RWPE2 (cell line): ENCODE measurements at places on chromosomes 11 and 22.

DNA sequence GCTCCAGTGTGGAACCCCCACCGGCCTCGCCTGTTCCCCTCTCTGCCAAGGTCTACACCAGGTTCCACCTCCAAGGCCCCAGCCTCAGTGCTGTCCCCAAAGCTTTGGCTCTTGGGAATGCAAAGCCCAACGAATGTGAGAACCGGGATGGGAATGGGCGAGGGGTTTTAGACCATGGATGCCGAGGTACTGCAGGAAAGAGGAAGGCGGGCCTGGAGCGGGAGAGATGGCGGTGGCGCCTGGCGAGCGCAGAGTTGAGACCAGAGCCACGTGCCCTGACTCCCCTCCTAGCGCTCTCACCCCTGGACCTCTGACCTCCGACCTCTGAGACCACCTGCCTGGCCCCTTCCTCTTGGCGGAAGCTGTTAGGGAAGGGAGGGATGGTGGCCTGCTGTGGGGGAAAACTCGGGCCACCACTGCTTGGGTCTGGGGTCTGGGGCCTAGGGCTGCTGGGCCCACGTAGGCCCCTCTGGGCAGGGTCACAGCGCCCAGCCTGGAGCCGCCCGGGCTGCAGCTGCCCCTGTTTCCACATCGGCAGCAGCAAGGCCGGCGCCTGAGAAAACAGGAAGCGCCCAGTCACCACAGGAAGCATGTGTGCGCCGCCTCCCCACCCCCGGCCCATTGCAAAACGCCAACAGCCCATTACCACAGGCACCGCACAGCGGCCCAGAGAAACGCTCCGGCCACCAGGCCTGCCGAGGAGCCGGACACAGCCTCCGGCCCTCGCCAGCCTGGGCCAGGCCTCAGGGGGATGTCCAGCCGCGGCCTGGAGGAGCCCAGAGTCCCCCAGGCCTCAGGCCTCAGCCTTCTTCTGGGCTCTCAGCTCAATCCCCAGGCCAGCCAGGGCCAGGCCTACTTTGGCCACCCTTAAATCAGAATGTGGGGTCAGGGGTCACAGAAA is 13.8 kb upstream of the SLC39A13 start:
- no peak for DNase-seq

DNA sequence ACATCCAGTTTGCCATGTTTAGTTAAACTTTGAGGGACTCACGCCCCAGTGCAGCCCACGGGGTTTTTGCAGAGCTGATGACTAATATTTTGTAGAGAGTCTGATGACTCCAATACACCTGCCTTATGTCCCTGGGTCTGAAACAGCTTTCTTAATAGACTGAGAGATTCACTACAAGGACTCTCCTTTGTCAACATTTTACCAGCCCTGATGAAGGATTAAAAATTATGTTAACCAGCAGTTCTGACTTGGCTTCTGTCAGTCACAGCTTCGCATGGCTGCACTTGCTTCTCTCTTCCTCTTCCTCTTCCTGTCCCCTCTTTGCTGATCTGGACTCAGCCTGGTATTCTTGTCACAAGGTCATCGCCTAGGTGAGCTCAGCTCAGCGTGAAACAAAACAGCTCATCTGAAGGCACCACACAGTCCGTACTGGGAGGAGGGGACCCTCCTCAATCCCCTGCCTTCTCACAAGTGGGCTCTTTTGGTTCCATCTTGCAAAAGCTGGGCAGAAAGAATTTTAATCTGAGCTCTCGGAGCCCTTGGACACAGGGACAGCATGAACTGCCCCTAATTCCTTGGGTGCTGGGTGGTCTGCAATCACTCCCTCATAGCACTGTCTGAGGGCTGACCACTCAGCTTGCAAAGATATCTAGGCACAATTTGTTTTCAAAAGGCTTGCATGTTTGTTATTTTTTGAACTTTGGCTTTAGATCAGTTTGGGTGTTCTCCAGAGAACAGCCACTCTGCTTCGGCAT is 38.1 kb upstream of the POU2AF1 start:
- no peak for DNase-seq

GRCh38 chr11:28903716-28904115 is 795.5 kb downstream of the METTL15 start:
- DNase-seq: no peak

GRCh38 chr11:30585892-30586250 is 282 bp downstream of the MPPED2 start:
- DNase-seq: no peak

GRCh38 chr11:34595391-34595790 is 25.5 kb upstream of the EHF start:
- no peak for DNase-seq

DNA sequence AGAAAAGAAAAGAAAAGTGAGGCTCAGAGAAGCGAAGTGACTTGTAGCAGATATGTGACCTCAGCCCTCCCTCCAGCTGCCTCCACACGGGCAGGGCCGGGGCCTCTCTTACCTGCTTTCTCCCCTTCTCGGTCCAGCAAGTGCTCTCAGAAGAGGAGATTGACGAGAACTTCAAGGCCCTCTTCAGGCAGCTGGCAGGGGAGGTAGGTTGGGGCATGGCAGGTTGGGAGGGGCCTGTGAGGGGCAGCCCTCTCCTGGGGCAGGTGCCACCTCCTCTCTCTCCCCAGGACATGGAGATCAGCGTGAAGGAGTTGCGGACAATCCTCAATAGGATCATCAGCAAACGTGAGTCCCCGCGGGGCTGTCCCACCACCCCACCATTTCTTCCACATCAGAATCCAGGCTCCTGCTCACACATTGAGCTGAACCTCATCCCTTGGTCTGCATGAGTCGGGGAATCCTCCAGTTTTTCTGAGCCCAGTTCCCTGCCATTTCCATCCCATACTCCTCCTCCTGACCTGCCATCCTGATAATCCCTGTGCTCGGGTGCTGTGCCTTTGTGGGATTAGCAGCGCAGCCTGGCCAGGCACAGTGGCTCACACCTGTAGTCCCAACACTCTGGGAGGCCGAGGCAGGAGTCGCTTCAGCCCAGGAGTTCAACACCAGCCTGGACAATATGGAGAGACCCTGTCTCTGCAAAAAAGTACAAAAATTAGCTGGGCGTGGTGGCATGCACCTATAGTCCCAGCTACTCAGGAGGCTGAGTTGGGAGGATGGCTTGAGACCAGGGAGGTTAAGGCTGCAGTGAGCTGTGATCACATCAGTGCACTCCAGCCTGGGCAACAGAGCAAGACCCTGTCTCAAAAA is 26.4 kb downstream of the CAPN1 start:
- DNase-seq: no peak

- no peak for DNase-seq
Measured at GRCh38 chr11:68038718-68039525, at the start of gene TCIRG1. TSS of gene TCIRG1 (plus strand) at chr11:68039025. CDS start at chr11:68041272, 2,247 bp downstream.

- DNase-seq: no peak
Measured at GRCh38 chr11:79087961-79088318, 352.9 kb downstream of the TENM4 start.

DNA sequence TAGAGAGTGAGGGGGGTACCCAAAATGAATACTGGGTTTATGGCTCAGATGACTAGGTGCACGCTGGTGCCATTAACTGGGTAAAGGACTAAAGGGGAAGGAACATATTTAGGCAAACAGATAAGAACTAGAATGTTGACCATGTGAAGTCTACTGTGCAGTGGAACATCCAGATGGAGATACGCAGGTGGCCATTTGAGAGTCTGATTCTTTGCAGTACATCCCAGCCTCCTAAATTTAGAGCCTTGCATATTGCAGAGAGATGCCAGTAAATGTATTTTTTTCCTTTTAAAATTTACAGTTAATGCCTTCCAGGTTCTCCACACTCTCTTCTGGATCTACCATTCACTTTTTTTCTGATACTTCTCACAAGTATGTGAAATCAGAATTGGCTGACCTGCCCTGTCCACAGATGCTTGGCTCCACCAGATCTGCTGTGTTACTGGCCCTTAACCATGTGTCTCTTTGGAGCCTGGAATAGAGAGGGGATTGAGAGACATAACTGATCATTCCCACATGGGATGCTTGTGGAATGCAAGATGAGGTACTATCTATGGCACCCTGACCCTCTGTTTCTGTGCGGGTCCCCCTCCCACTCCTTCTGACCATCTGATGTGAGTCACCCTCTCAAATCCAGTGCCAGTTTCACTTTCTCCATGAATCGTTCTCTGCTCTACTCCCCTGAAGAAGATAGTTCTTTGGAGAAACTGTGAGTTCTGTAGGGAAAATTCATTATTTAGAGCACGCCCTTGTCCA is 77.0 kb upstream of the NCAM1 start:
- DNase-seq: no peak

DNA sequence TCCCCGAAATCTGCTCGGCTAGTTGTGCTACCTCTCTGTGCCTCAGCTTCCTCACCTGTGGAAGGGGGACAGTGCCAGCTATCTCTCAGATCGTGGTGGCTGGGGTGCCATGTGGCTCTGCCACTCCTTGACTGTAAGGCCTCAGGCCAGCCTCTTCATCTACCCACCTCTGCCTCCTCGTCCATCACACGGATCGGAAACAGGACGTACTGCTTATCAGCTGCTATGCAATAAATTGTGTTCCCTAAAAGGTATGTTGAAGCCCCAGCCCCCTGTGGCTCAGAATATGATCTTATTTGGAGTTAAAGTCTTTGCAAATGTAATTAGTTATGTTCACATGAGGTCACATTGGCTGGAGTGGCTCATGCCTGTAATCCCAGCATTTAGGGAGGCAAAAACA is 7.8 kb downstream of the PPM1F start:
- no peak for DNase-seq

GRCh38 chr22:48456449-48456848 is 1371.2 kb downstream of the BRD1 start:
- DNase-seq: no peak

- no peak for DNase-seq
Measured at GRCh38 chr11:83921447-83922192, 635.5 kb upstream of the CCDC90B start.

DNA sequence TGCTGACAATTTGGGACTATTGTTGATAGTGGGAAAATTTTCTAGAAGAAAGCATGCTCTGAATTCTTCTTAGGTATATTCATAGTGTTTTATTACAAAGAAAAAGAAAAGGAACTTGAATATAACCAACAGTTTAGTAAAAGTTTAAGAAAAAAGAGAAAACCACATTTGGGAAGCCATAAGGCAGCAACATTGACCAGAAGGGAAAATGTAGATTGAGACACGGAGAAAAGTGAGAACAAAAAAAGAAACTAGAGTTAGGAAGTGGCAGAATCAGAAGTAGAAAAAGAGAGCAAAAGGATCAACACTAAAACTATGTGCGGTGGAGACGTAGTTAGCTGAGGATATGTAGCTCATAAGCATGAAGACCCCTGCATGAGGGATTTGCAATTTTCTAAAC is 1398.2 kb downstream of the LRRC4C start:
- DNase-seq: no peak

DNA sequence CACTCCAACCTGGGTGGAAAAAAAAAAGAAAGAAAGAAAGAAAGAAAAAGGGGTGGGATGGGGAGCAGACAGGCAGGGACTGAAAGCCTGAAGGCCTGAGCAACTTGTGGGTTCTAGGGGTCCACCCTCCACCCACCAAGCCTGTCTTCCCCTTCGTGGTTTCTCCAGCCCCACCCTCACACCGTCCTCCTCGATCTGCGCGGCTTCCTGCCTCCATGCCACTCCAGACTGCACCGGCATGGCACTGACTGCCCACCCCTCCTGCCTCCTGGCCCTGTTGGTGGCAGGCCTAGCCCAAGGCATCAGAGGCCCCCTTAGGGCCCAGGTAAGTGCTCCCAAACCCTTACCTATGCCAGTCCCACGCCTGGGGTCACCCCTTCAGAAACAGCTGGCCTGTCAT is at the start of gene CTSW:
Gene CTSW (plus strand): TSS at position 221 of the 400 bp plus-strand sequence. CDS start 18 bp downstream, at position 239.
- DNase-seq: no peak

DNA sequence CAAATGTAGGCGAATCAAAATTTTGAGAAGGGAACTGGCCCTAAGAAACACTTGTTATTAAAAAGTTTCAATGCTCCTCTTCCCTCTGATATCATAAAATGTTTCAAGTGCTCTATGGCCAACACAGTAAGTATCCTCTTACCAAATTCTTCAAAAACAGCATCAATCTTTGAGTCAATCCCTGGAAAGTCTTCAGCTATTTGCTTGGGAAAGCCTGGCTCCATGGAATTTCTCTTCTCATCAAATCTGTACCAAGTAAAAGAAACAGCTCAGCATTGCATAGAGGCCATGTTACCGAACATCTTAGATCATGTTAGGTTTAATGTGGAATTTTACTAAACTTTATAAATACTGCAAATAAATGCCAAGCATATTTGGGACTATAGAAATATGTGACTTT is 6.3 kb downstream of the MMP3 start:
- DNase-seq: no peak

DNA sequence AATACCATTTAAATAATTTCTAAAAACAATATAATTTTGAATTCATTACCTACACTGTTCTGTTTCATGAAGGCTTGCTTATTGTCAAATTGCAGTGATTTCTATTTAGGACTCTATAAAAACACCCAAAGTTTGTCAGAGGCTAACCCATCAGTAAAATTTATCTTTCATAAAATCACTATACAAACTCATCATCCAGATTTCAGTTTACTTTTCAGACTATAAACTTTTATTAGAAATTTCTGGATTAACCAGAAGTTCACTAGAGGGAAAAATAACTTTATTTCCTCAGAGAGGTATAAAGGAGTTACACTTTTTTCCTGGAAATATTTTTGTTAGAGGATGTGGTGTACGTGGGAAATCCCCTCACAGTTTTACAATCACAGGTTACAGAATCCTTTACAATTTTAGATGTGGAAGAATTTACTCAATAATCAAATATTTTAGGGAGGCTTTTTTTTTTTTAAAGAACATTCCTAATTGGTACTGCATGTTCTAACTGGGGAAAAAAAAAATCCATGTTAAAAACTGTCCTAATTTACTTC is 176.7 kb downstream of the SWAP70 start:
- no peak for DNase-seq

GRCh38 chr22:29343313-29343805 is 27.9 kb upstream of the RASL10A start:
- DNase-seq: no peak

DNA sequence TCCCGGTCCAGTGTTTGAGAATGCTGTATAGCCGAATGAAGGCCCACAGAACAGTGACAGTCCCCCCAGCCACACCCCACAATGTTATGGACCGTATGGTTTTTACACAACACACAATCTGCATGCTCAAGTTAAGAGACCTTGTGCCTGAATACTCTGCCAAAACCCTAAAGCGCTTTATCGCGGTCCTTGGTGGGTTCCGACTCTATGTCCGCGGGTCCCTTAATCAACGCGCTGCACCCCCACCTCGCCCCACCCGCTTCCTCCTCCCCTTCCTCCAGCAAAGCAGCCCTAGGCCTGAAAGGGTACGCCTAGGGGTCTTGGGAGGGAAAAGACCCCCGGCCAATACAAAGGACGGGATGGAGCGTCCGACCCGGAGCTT is 442 bp downstream of the COPB1 start:
- no peak for DNase-seq

DNA sequence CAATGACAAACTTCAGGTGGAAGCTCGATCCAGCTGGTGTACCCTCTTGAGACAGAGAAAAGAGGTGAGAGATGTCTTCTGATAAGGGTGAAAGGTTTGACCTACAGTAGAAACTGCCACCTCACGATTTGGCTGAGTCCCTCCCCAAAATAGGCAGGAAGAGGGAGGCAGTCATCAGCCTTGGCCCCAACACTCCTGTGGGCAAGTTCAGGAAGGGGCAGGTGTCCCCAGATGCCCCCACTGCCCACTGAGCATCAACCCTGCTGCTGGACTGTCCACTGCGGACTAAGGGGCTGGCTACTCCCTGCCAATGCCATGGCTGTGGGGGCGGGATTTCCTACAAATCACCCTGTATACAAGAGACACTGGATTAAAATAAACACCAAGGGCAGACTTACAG is 441.4 kb downstream of the BUD13 start:
- DNase-seq: no peak

- DNase-seq: no peak
Measured at GRCh38 chr11:924406-925157, 1.1 kb upstream of the AP2A2 start.
